ENCODE measurements at places on chromosomes 12 and 14. TPM values are rescaled to one million over a fixed set of nuclear protein-coding genes. Genes with fewer than 3 reads are reported as not detected.

The LGR5 gene
- 7.8 TPM for total RNA-seq

The PSME2 gene
- 33.4 TPM for total RNA-seq

The ALDH1L2 gene
- total RNA-seq, result 41.5 TPM

The NPFF gene
- not detected for total RNA-seq

The FAM222A gene
- total RNA-seq, result 0.54 TPM

The SERPINA12 gene
- total RNA-seq, result not detected

The PZP gene
- total RNA-seq, result not detected

The ADGRD1 gene
- total RNA-seq, result 22.3 TPM

The LUM gene
- total RNA-seq, result 582 TPM

The ENDOU gene
- total RNA-seq, result not detected

The PKP2 gene
- 0.45 TPM for total RNA-seq

The YAF2 gene
- total RNA-seq, result 17.3 TPM

The MCRS1 gene
- 45.5 TPM for total RNA-seq

Measured in fibroblast of the aortic adventitia (primary cell).